Lower lobe of right lung (tissue), 2 donors: ENCODE measurements at places on chromosomes 2 and 18. TPM values are rescaled to one million over a fixed set of nuclear protein-coding genes. Genes with fewer than 3 reads are reported as not detected.

Gene CD28
- total RNA-seq = 2.2 TPM

Gene CDH7
- total RNA-seq = not detected

Gene TRIM43
- total RNA-seq = not detected

Gene TUBB8B
- 0.47 TPM for total RNA-seq

Gene FZD7
- total RNA-seq = 15.2 TPM

Gene CNRIP1
- total RNA-seq = 20.8 TPM

GRCh38 chr18:13548966-13549879, 177.1 kb downstream of the FAM210A start:
- DNase-seq = no peak

DNA sequence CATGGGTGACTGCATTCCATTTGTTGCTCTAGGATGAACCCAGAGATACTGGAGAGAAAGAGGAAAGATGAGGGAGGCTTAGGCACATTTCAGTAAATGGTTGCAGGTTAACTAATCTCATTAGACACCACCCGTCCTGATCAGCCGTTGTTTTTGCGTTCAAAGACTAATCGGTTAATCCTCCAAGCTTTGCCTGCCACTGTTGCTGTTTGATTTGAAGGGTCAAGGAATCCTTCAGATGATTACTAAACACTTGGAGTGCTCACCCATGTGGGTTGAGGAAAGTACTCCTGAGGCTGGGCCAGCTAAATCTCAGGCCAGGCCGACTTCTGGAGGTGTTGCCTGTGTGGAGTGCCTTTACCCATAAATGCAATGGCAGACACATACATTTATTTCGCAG, 8.6 kb downstream of the SH3RF3 start:
- no peak for DNase-seq

DNA sequence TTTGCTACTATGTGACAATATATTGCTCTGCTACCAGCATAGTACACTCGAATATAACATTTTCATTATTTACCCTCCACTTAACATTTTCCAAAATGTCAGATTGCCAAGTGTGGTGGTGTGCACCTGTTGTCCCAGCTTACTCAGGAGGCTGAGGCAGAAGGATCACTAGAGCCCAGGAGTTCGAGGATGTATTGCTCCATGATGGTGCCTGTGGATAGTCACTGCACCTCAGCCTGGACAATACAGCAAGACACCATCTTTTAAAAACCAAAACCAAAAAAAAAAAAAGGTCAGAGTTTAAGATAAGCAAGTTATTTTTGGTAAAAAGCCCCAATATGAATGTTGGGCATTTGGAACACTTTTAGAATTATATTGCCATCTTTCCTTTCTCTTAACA, 75.2 kb upstream of the EPB41L5 start:
- no peak for DNase-seq
